ENCODE measurements at places on chromosomes 12 and 14. TPM values are rescaled to one million over a fixed set of nuclear protein-coding genes. Genes with fewer than 3 reads are reported as not detected.

Gene MYO1H
- 4.4 TPM for total RNA-seq

Gene KLRC4
- total RNA-seq, result not detected

Gene SDS
- not detected for total RNA-seq

Gene NFATC4
- 42.4 TPM for total RNA-seq

Gene GPX2
- not detected for total RNA-seq

Gene GAS2L3
- total RNA-seq, result 55.6 TPM

Gene SIVA1
- 84.3 TPM for total RNA-seq

Gene DDN
- 0.10 TPM for total RNA-seq
